ENCODE measurements at places on chromosomes 4 and X.

GRCh38 chr4:154961263-154961662 is 180.2 kb downstream of the RBM46 start:
- DNase-seq = no peak

DNA sequence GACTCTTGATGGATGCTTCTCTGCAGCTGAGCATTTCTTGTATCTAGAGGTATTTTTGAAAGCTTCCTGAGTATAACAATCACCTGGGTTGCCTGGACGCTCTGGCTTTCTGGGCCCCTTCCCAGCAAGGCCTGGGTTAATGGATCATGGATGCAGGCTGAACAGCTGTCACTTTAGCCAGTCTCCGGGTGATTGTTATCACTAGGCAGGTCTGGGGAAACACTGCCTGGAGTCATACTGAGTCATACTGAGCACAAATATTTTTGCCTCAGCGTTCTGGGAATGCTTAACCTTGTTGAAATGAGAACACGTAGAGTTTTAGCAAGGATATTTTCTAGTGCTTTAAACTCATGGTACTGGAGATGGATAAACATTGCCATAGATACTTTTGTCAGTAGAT is 102.6 kb downstream of the PHEX start:
- DNase-seq = no peak

DNA sequence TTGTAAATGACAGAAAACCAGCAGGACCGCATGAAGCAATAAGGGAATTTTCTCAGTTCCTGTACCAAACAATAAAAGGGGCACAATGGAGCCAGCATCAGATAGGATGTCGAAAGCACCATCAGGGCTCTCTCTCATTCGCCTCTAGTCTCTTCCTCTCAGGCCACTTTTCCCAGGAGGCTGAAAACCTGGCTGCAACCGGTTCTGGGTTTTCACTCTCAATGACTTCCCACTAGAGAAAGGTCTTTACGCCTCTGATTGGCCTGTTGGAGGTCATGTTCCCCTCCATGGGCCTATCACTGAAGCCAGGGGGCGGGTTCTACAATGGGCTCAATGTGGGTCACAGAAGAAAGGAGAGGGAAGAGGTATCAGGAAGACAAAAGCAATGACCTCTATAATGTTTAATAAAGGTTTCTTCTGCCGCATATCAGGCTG is 29.3 kb downstream of the ZNF827 start:
- no peak for DNase-seq

DNA sequence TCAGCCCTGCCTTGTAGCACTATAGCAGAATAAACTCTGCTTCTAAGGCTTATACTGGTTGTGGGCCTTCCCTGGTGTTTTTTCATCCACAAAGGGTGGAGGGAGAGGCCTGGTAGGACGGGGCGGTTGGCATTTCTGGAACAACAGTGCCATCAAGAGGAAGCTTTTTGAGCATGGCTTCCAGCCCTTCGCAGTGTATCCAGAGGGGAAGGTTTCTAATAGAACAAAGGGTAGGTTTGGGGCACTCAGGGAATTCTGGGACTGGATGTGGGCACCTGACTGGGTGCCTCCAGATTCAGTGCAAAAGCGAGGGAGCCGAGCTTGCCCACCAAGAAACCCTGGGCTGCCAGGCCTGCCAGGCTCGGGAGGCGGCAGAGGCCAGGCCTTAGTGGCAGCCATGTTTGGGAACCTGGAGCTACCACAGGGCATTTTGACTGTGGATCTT is 229.6 kb upstream of the AGTR2 start:
- no peak for DNase-seq

DNA sequence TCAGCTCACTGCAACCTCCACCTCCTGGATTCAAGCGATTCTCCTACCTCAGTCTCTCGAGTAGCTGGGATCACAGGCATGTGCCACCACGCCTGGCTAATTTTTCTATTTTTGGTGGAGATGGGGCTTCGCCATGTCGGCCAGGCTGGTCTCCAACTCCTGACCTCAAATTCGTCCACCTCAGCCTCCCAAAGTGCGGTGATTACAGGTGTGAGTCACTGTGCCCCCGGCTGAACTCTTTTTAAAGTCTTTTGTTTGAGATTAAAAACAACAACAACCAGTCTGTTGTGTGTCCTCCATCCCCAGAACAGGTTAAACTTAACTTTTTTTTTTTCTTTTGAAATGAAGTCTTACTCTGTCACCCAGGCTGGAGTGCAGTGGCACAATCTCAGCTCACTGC is 36.3 kb upstream of the RBPJ start:
- no peak for DNase-seq

DNA sequence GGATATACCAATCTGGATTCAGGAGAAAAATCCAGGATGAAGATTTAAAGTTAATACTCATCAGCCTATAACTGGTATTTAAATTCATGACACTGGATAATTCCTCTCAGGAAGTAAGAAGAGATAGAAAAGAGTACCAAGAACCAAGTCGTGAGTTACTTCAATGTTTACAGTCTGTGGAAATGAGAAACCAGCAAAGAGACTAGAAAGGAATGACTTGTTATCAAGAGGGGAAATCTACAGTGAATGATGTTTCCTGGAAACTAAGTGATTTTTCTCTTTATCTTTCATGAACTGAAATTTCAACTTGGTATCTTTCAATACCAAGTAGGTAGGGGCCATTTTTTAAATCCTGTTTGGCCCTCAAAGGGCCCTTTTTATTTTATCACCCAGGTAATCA is 217.9 kb upstream of the AFF2 start:
- DNase-seq = no peak

DNA sequence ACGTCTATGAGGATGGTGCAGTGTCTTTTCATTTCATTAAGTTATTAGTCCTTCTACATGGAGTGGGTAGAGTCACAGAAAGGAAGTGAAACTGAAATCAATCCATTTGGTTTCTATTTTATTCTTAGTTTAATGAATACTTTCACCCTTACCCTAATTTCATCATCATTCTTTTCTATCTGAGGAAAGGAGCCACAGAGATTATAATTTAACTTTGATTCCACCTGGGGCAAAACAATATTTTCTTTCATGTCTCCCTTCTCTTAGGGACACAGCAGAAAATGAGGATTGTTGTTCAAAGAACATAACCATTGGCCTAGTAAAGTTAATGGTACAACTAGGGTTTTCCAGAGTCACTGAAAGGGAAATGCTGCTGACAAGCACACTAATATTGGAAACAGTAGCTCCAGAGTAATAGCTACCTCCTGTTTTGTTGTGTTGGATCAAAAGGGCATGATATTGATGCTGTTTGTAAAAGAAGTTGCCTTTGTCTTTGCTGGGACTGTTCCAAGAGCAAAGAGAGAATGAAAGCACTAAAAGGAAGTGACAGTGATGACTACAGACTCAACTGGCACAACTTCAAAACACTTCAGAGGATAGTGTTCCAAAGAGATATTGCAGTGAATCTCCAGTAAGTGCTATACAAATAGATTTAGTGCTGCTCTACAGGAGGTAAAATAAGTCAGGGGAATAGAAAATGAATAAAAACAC is 247.1 kb upstream of the PITX2 start:
- DNase-seq = no peak

GRCh38 chr4:598925-599324 is 22.8 kb upstream of the TMEM271 start:
- DNase-seq = no peak

DNA sequence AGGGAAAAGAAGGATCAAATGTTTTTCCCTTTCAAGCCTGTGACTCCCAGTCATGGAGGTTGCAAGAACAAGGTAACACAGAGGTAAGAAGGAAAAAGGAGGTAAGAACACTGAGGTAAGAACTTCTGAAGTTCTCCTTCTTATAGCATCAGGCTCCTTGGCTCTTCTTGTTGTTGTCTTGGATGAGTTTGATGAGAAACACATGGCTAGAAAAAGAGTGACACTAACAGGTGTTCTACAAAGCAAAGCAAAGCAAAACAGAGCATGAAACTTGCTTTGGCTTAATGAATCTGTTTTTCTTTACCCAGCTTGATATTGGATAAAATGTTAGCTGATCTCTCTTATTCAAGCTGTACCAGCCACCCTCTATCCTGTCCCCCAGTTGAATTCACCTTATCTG is 231.2 kb upstream of the F9 start:
- DNase-seq = no peak

- no peak for DNase-seq
These were observed 219.8 kb downstream of the ZNF674 start for GRCh38 chrX:46325312-46325877.

DNA sequence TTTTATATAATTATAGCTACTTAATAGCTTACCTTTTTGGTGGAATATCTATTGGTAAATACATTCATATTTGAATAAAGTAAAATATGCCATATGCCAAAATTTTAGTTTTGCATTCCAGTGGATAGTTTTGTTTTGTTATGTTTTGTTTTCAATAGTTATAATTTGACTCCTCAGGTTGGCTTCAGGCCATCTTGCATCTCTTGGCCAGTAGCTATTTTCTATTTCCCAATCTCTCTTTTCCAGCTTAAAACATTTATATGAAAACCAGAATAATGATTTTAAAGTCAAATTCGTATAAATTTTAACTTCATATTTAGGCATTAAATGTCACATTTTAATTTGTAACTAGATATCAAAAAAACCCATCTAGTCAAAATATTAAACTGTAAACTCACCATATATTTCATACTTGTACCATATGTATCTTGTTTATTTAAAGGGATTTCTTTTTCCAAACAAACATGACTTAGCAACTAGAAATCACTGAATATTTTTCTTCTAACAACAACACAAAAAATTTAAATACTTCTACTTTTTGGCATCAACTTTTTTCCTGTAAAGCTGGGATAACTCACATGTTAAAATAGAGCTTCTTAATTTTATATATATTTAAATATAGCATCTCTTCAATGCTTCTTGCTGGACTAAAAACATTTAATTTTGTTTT is 1209.6 kb downstream of the PCDH7 start:
- no peak for DNase-seq

DNA sequence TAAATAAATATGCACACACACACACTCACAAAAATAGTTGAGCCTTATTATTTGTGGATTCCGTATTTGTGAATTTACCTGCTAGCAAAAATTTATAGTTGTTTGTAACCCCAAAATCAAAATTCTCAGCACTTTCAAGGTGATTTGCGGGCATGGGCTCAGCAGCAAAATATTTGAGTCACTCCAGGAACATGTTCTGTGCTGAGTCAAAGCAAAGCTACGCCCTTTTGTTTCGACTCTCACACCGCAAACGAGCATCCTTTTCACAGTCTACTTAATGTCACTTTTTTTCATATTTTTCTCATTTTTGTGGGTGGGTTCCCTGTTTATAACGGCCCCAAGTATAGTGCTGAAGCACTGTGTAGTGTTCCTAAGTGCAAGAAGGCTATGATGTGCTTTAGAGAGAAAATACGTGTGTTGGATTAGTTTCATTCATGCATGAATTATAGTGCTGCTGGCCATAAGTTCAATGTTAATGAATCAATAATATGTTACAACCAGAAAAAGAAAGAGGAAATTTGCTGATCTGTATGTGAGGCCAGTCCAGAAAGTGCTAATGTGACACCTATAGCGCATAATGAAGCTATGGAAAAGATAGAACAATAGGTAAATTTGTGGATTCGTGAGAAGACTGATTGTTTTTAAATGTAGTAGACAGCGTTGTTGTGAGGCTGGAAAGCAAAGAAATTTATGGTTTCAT is 723.2 kb upstream of the AGA start:
- DNase-seq = no peak

GRCh38 chr4:7929118-7929951 is 10.3 kb downstream of the AFAP1 start:
- no peak for DNase-seq

- DNase-seq = no peak
These were observed 136.3 kb downstream of the FAAH2 start for GRCh38 chrX:57422790-57423189.

DNA sequence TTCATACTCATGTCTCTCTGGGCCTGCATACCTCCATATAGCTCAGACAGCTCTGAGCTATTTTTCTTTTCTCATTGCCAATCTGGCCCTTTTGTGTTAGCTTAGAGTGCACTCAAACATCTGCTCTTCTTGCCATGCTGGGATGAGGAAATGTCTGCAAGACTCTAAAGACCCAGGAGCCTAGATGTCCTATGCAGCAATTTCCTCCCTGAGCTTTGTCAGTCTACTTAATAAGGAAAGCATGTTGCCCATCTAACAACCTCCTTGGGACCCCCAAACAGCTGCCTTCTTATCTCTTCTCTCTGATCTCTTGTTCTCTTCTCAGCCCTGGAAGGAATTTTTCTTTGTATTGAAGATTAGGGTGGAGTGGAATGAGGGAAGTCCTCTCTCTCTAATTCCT is 69.2 kb downstream of the UCHL1 start:
- DNase-seq = no peak

- no peak for DNase-seq
These were observed 31.7 kb downstream of the ZNF275 start for GRCh38 chrX:153365670-153366069.

- peak; percentile 29 for DNase-seq
These were observed 76.7 kb downstream of the CLCN5 start for GRCh38 chrX:49999087-49999486.

DNA sequence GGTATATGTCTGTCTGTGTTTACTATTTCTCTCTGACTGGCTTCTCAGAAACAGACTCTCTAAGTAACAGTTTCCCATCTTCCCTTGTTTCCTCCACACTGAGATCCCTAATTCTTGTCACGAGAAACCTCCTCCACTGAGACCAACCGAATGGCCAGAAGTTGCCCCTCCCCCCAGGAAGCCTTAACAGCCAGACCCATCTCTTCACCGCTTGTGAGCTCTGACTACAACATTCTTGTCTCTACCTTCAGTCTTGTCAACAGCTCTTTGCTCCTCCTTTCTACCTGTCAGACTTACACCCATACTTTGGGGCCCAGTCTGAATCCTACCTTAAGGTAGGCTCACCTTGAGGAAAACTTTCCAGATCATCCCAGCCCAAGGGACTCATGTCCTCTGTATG is 90.8 kb downstream of the NHSL2 start:
- DNase-seq = no peak

GRCh38 chrX:150615356-150615755 is 46.9 kb downstream of the MTM1 start:
- DNase-seq = no peak

- no peak for DNase-seq
These were observed 1.5 kb downstream of the EREG start for GRCh38 chr4:74366367-74366911.

- DNase-seq = no peak
These were observed 65.0 kb upstream of the NLGN4X start for GRCh38 chrX:6293716-6294115.

DNA sequence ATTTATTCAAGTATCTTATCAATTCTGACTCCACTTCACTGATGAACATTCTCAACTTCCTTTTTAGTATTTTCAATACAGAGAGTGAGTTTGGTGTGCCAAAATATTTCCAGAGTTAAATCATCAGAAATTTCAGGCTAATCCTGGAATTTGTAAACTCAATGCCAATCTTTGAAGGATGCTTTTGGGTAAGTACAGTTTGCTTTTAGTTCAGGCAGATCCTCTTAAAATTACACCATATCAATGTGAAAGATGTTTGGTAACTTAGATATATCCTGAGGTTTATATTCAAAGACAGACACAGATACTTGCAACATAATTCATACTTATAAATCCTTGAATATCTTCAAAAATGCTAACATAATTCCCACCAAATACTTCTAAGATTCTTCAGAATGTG is 76.0 kb upstream of the FAM47B start:
- DNase-seq = no peak

- DNase-seq = no peak
These were observed 165.3 kb upstream of the FTHL17 start for GRCh38 chrX:31237189-31237588.

GRCh38 chr4:111943796-111944203 is 201.5 kb upstream of the FAM241A start:
- no peak for DNase-seq
